ENCODE measurements at places on chromosomes 7 and 10.

DNA sequence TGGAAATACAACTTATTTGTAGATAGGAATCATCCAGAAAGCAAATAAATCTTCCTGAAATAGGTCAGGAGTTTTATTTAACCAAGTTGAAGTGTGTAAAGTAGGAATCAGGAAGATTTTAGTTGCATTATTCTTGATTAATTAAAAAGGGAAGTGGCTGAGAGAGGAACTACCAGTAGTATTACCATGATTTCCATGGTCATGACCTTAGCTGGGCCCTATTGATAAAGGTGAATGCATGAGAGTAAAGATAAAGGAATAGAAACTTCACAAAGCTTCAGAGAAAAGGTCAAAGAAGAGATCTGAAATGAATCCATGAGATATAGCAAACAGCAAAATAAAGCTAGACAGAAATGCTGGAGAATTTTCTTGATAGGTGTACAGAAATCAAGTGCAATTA lies 46.2 kb upstream of the DLX6 start:
- no peak for DNase-seq

DNA sequence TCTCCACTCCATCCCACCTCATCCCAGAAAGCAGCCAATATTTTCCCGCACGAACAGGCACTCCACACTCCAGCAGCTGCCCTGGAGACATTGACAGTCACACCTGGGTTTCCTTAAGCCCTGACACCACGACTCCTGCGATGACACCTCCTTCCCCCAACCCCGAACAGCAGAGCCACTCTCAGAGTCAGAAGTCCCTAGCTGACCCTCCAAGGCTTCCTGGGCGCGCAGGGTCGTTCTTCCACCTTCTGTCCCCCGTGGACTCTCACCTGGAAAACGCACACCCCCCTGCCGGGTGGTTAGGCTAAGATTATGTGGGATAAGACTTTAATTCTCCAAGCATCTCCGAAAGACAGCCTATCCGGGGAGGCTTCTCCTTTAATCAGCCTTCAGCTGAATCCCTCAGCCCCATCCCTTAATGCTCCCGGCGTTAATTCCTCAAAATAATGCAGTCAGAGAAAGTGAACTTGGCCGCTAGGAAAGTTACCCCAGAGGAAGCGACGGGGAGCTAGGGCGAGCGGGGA lies 1.1 kb downstream of the DENND11 start:
- no peak for DNase-seq

DNA sequence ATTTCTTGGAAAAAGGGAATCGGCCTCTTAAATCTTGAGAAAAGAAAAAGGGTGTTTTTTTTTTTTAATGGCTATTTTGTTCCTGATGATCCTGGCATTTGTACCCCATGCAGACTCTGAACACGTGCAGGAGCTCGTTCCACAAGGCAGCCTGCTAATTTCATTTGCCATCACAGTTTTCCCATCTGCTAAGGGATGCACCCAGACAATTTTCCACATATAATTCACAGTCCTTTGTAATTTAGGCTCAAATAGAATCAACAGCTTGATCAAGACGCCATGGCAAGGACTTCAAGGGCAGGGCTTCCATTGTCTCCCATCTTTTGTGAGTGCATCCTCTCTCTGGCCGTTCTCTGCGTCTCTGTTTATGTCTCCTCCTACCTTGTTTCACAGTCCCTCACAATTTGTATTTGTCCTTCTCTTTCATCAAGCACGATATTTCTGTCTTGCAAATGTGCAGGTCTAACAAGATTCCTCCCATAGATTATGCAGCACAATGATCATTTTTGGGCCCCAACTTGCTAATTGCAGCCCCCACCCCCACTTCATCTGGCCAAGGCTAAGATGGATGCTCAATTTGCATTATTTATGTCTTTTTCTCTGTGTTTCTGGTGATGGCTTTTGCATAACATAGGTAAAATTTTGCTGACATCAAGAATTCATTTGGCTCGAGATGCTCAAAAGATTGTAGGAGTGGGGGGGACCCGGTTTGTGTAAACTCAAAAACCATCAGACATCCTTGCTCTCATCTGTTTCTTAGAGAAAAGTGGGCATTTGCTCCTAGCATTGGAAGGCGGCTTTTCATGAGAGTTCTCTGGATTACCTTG lies 356.0 kb upstream of the NPVF start:
- DNase-seq: no peak

GRCh38 chr7:97565665-97566064 lies 166.2 kb upstream of the TAC1 start:
- no peak for DNase-seq

DNA sequence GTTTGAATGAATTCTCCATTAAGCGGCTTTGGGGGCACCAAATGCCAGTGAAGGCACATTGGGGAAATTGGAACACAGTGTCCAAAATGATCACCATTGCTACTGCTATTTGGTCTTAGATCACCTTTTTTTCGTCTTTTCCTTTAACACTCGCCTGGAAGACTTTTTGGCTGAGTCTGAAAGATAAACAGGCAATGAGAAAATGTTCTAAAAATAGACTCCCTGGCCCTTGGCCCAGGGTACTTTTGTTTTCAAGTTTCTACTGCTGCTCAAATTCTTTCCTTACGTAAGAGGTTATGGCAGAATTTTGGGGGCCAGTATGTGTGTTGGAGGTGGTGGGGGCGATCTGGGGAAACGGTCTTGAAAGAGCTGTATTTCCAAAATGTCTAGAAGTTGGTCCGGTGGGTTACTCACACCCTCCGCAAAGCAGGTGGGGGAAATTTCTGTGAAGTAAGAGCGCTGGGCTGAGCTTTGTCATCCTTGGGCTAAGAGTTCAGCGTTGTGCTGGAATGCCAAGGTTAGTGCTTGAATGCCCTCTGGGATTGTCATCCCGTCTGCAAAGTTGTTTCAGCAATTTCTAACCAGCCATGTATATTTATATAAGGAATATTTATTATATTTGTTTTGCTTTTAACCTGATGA lies 1.3 kb upstream of the ITPRIP start:
- DNase-seq: no peak

GRCh38 chr7:78535655-78536054 lies 737.1 kb downstream of the PHTF2 start:
- DNase-seq: no peak

DNA sequence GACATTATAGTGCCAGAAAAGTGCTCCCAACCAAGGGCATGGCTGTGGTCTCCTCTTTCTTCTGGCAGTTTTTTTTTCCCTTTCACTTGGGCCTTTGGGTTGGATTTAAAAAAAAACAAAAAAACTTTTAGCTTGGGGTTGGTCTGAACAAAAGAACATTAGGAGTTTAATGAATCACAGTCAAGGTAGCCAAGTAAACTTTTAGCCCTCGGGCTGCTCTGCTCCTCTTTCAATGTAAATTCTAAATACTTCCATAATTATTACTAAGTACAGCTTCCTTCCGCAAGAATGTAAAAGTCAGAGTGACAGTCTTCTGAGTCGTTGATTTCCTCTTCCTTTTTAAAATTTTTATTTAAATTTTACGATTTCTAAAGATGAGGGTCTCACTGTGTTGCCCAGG lies 79.2 kb downstream of the NRF1 start:
- DNase-seq: no peak

GRCh38 chr7:19295376-19295775 lies 150.2 kb upstream of the FERD3L start:
- no peak for DNase-seq

GRCh38 chr7:82384051-82384464 lies 59.5 kb downstream of the CACNA2D1 start:
- no peak for DNase-seq

DNA sequence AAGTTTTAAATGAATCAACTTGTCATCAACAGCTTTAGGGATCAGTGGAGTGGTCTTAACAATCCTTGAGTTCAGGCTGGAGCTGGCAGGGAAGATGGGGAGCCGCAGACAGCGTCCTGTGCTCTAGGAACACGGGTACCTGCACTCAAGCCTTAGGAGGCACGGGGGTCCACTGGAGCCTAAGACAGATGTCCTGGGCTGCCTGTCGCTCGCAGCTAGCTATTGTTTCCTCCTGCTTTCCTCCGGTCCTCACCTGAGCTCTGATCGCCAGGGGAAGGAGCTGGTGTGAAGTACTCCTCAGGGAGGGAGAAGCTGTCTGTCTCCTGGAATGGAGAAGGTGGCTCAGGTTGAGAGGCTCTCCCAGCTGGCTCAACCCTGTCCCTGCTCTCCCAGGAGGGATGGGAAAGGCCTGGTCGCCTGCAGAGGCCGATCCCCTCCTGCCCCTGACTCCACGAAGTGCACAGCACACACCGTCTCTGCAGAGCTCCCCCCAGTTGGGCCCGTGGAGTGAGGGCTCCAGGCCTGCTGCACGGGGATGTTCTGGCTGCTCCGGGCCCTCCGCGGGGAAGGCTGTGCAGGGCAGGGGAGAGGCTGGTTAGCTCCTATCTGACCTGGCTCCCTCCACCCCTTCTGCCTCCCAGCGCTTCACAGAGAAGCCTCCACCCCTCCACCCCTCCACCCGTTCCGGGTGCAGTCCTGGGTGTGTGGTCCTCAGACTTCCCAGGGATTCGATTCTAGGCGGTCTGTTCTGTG lies 14.5 kb upstream of the PYROXD2 start:
- no peak for DNase-seq

GRCh38 chr7:98470485-98471240 lies 69.8 kb upstream of the BAIAP2L1 start:
- no peak for DNase-seq

GRCh38 chr10:94214481-94214893 lies 148.3 kb downstream of the NOC3L start:
- DNase-seq: no peak

DNA sequence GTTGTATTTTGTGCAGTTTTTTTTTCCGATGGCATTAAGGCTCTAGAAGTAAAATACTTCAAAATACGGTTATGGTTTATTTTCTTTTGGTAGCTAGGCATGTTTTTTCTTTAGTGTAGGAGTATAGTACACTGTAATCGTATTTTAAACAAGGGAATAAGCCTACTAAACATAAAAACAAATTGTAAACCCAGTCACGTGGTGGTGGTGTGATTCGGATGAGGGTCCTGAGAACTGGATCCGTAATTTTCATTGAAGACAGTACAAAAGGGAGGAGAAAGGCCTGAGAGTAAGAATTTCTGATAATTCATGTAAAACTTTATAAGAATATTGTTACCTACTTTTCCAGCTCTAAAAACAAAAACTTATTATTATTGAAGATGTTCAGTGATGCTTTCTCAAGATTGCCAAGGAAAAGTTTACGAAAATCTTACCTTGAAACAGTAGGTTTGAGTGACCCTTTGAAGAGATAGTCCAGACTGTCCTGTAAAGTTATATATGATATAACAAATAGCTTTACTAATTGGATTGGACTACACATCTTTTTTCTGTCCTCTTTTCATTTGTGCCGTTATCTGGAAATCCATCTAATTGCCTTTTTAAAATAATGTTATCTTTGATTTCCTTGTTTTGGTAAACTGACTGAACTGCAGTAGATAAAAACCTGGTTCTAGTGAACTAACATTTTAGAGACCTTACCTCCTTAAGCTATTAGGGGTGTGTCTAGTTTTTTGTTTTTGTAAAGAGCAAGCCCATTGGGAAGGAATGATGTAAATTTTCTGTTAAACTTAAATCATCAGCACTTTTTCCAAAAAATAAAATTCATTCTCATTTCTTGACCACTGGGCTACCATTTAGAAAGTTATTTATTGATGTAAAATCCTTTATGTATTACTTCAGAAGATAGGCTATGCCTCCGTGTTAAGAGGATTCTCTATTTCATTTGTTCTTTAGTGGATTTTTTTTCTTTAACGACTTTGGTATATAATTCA lies 1.0 kb upstream of the PBLD start:
- no peak for DNase-seq

- no peak for DNase-seq
These were observed 45.2 kb downstream of the PARD3 start for GRCh38 chr10:34769899-34770298.

- DNase-seq: no peak
These were observed 54.9 kb downstream of the AKAP9 start for GRCh38 chr7:91995391-91996105.

DNA sequence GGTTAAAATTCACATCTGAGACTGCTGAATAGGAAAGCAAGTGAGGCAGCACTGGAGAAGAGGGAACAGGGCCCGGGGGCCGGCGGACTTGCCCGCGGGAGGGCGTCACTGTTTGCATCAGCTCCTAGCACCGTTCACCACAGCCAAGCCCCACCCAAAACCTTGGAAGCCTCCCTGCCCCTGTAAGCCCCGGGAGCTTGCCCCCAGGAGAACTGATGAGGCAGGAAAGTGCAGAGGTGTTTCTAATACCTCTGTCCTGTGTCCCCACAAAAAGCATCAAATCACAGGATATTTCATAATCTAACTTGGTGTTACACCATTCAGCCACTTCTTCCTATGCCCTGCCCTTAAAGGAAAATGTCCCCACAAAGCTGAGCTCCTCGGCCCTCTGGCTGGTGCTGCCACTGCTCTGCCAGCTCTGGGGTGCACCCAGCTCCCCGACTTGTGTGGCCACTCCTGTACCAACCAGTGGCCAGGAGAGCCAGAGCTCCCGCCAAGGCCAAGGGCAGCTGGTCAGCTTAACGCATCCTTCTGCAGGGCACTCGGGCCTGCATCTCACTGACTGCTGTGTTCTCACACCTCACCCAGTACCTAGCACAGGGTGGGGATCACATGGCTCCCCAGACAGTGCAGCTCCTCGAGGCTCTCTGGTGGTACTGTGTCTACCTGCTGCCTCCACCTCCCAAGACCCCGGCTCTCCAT lies 47.3 kb upstream of the CNPY1 start:
- DNase-seq: no peak

- no peak for DNase-seq
These were observed 700 bp downstream of the NIPSNAP2 start for GRCh38 chr7:55965100-55965470.

- DNase-seq: no peak
These were observed 33.7 kb upstream of the CFAP46 start for GRCh38 chr10:132975831-132976682.

DNA sequence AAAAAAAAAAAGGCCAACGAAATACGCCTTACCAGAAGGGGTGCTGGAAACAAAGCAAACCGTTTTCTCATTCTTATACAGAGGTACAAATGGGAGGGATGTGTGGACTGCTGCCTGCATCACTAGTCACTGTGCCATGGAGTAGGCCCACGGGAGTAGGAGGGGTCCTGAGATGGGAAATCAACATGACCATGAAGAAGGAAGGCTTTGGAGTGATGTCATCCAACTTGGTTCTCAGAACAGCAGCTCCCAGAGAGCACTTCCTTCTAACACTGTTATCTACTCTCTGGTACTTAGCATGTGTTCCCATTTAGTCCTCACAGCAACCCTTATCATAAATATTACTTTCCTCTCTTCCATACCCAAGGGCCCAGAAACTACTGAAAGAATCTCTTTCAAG lies 60.0 kb upstream of the LRGUK start:
- no peak for DNase-seq

DNA sequence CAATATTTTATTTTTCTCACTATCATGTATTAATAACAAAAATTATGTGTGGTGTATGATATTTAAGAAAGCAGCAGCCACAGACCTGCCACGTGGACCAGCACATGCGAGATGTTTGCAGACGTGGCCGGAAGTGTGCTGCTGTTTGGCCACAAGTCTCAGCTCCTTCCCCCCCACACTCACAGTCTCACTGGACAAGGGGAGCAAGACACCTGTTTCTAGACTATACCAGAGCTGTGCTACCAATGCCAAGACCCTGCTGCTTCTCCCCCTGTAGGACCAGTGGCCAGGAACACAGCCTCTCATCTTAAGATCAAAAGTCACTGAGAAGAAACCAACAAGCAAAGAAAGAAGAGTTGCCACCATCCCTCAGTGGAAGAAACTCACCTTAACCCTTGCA lies 258.9 kb upstream of the PPP2R2D start:
- DNase-seq: no peak

Data from NCI-H187 (cell line).